Activated naive CD4-positive, alpha-beta T cell treated with anti-CD3 and anti-CD28 coated beads, Interleukin-2, amount 50 U/mL, for 72 hours (primary cell): ENCODE measurements at places on chromosomes 2 and 18. TPM values are rescaled to one million over a fixed set of nuclear protein-coding genes. Genes with fewer than 3 reads are reported as not detected.

Gene SNORC
- total RNA-seq = 3.6 TPM

Gene REG3G
- not detected for total RNA-seq

Gene MYCN
- total RNA-seq = not detected

Gene VIL1
- total RNA-seq = not detected

Gene EVA1A
- total RNA-seq = not detected

GRCh38 chr18:59988098-59988706 lies 88.4 kb downstream of the PMAIP1 start:
- peak; percentile 40 for DNase-seq

DNA sequence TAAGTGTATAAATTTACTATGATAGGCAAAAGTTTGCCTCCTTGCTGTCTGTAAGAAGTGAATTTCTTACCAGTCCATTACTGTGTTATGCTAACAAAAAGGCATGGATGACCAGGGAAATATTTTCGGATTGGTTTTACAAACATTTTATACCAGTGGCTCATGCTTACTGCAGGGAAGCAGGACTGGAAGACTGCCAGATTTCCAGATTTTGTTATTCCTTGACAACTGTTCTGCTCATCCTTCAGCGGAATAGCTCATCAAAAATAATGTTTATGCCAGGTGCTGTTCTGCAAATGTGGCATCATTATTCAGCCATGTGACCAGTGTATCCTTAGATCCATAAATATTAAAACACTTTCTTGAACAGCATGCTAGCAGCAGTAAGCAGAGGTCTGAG lies 40.4 kb upstream of the NETO1 start:
- DNase-seq = no peak

- DNase-seq = no peak
These were observed 99.9 kb downstream of the CPO start for GRCh38 chr2:207039225-207039624.
